ENCODE measurements at places on chromosomes 2 and 18. TPM values are rescaled to one million over a fixed set of nuclear protein-coding genes. Genes with fewer than 3 reads are reported as not detected.

Gene FZD7
- 6.8 TPM for total RNA-seq

Gene ASPRV1
- not detected for total RNA-seq

Gene NCKAP1
- 107 TPM for total RNA-seq

Gene DSC3
- 148 TPM for total RNA-seq

Gene MDH1B
- 0.14 TPM for total RNA-seq

Gene DSG1
- 48.9 TPM for total RNA-seq

Gene IL36RN
- 11.6 TPM for total RNA-seq

Gene DOCK10
- 0.28 TPM for total RNA-seq

Gene MAP3K19
- not detected for total RNA-seq

Gene TAF1B
- total RNA-seq, result 4.4 TPM

Gene SNRNP27
- 40.1 TPM for total RNA-seq

Gene C2orf66
- 0.56 TPM for total RNA-seq

Gene NR4A2
- total RNA-seq, result 0.84 TPM

Gene NYAP2
- total RNA-seq, result not detected

Gene HS6ST1
- 46.7 TPM for total RNA-seq

Gene ACOXL
- 0.05 TPM for total RNA-seq

Gene PTGR3
- total RNA-seq, result 21.2 TPM

Gene SP140L
- total RNA-seq, result 6.0 TPM

Gene VWC2L
- not detected for total RNA-seq

Gene CHRND
- total RNA-seq, result not detected

Gene CD28
- not detected for total RNA-seq

Gene ERLEC1
- total RNA-seq, result 43.3 TPM

Gene MIB1
- 33.6 TPM for total RNA-seq

Gene ACVR1C
- total RNA-seq, result 0.09 TPM

Gene AQP4
- total RNA-seq, result not detected

Gene APOB
- not detected for total RNA-seq

Gene IGFBP2
- total RNA-seq, result 678 TPM

Gene SERPINB13
- total RNA-seq, result 44.9 TPM

Gene ABCG8
- not detected for total RNA-seq

Gene ODC1
- total RNA-seq, result 253 TPM

Gene LRP1B
- total RNA-seq, result not detected

Gene GLI2
- total RNA-seq, result 0.85 TPM

Gene PPM1B
- total RNA-seq, result 9.6 TPM

Gene B4GALT6
- 1.8 TPM for total RNA-seq

Gene CYP27C1
- 1.1 TPM for total RNA-seq

Gene RAX
- not detected for total RNA-seq

Gene MYOM1
- total RNA-seq, result 0.09 TPM

Gene HOXD4
- not detected for total RNA-seq

Gene DSG3
- 218 TPM for total RNA-seq
